ENCODE measurements at places on chromosomes 3 and 15.

DNA sequence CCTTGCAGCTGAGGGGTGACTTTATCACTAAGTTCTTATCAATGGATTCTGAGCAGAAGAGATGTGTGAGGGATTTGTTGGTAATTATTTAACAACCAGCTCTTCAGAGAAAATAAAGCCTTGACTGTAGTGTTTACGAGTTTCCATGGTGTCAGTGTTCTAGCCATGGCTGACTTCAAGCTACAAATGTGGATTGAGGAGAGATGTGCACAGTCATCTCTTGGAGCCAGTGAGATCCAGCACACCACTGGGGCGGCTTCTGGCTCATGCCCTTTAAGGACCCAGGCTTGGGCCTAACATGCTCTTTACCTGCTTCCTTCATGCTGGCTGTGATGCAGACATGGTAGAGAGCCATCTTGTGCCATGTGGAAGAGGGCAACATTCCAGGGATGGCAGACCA lies 145.6 kb upstream of the MRPS22 start:
- DNase-seq = no peak

DNA sequence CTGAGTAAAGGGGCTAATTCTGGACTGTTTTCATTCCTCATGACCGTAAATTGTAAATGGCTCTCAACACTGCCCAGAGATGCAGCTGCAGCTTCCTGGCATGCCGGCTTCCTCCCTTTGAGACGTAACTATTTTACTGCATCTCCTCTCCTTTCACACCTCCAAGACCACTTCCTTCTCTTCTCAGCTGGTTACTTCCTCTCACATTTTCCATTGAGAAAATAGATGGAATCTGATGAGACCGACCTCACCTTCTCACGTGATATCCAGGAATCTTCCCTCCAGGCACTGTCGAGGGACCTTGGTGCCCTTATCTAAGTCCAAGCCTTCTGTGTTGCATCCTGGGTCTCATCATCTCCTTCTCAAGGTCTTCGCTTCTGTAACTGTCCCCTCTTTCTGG lies 12.7 kb downstream of the LYSMD4 start:
- DNase-seq = no peak

GRCh38 chr3:151969026-151969642 lies 95.7 kb downstream of the SUCNR1 start:
- DNase-seq = no peak

- DNase-seq = peak; percentile 24
Measured at GRCh38 chr15:70337277-70338186, 239.8 kb upstream of the TLE3 start.

GRCh38 chr3:120879411-120879810 lies 28.6 kb upstream of the STXBP5L start:
- DNase-seq = no peak

DNA sequence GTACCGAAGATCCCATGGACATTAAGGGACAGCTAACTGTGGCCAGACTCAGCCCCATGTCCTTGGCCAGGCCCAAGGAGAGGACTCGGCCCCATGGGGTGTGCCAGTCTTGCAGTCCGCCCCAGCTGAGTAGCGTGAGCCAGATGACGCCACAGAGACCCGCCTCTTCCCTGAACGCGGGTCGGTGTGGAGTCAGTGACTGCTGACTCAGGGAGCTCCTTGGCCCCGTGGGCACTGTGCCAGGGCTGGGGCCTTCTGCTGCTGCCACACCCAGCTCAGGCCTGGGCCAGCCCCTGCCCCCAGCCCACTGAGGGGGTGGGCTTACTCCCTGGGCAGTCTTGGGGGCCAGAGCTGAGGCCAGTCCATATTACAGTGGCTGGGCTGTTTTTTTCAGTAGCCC lies 52.8 kb downstream of the PLXNA1 start:
- peak; percentile 90 for DNase-seq

- DNase-seq = no peak
Measured at GRCh38 chr3:150300388-150300787, 107.7 kb upstream of the TSC22D2 start.

- no peak for DNase-seq
Measured at GRCh38 chr15:49990835-49991545, 128.0 kb downstream of the ATP8B4 start.

DNA sequence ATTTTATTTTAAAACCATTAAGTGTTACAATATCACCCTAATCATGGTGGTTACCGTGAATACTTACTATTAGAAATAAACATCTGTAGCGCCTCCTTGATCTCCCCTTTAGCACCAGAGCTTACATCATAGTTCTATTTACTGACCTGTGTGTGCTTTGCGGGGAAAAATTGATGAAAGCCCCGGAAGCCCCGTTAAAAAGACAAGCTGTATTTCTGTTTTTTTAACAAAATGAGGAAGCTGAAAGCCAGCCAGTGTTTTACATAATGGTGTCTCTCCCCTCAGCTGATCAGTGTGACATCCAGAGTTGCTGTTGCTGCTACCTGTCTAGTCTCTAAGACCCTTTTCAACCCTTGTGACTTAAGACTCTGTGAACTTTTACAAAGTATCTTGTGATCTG lies 100.8 kb downstream of the OPA1 start:
- DNase-seq = no peak

DNA sequence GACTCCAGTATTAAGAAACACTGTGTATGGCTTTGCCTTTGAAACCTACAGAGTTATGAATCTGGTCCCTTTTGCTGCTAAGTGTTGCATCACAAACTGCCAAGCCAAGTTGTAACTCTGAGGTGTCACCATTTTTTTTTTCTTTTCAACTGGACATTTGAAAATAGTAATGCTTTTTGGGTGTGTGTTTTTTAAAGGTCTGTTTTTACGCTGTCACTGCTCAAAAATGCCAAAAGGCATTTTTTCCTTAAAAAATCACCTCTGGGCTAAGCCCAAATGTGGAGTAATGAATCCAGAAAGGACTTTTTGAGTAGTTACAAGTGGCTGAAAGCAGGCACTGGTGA lies 9.5 kb downstream of the SMAD3 start:
- no peak for DNase-seq

GRCh38 chr3:130895690-130896488 lies 2.0 kb downstream of the ATP2C1 start:
- no peak for DNase-seq

- DNase-seq = peak; percentile 92
Measured at GRCh38 chr3:129490273-129490675, 38.2 kb upstream of the RHO start.

GRCh38 chr3:38471260-38471857 lies 17.7 kb downstream of the ACVR2B start:
- no peak for DNase-seq

GRCh38 chr15:25939122-25939521 lies 76.0 kb upstream of the ATP10A start:
- no peak for DNase-seq

DNA sequence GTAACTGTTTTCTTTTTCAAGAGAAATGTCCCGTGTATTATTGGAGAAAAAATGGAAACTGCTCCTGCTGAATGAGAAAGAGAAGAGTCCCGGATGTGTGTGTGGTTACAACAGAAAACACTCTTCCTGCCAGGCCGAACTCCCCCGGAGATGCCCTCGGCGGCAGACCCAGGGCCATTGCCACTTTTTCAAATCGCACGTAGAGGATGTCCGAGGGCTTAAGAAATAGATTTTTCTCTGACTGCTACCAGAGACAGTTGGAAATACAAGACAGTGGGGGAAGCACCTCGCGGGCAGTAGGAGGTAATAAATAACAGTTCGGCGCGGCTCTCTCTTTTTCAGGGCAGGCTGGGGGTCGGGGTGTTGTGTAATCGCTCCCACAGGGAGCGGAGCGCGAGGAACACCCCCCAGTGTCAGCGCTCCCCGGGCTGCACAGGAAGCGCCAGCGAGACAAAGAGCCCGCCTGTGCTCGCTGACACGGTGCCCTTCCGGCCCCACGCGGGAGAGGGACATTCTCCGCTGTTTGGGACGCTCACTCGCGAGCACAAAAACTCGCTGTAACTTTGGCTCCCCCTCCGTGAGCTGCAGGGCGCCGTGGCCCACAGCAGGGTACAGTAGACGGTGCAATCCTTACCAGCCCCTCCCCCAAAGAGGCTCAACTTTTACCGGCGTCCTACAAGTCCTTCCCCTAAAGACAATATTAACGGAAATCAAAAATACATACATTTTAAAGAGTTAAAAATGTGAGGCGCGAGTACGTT lies 1.1 kb downstream of the VGLL4 start:
- DNase-seq = peak; percentile 85

DNA sequence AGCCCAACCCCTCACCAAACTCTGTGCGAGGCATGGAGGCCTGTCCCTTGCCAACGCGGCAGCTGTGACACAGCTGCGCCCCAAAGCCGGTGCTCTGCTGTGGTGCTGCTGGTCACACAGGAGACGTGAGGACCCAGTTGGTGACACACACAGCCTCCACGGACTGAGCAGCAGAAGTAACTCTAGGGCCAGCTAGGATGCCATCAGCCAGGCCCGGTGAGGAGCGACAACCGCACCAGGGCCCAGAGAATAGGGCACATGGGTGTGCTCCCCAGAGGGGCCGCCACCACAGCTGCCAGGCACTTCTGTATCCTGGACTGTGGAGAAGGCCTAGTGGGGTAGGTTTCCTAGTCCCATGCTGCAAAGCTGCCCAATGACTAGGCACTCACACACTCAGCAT lies 10.7 kb downstream of the ZXDC start:
- DNase-seq = peak; percentile 42

- DNase-seq = no peak
Measured at GRCh38 chr3:107208100-107208499, 169.1 kb upstream of the CCDC54 start.

GRCh38 chr3:131551761-131552160 lies 49.0 kb upstream of the MRPL3 start:
- no peak for DNase-seq

DNA sequence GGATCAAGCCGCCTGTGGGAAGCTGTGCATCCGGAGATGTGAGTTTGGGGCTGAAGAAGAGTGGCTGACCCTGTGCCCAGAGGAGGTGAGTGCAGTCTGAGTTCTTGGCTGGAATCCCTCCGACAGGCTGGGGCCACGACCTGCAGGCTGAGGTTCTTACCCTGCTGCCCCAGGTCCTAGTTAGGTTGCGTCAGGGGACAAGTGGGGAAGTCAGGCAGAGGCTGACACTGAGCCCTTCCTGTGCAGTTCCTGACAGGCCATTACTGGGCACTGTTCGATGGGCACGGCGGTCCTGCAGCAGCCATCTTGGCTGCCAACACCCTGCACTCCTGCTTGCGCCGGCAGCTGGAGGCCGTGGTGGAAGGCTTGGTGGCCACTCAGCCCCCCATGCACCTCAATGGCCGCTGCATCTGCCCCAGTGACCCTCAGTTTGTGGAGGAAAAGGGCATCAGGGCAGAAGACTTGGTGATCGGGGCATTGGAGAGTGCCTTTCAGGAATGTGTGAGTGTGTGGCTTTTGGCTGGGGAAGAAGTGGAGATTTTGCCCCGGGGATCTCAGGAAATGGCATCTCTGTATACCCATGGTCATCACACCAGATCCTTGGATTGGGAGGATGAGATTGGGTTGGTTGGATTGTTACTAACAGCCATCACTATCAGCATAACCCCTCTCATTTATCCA lies 1.3 kb downstream of the PPM1M start:
- DNase-seq = peak; percentile 78

DNA sequence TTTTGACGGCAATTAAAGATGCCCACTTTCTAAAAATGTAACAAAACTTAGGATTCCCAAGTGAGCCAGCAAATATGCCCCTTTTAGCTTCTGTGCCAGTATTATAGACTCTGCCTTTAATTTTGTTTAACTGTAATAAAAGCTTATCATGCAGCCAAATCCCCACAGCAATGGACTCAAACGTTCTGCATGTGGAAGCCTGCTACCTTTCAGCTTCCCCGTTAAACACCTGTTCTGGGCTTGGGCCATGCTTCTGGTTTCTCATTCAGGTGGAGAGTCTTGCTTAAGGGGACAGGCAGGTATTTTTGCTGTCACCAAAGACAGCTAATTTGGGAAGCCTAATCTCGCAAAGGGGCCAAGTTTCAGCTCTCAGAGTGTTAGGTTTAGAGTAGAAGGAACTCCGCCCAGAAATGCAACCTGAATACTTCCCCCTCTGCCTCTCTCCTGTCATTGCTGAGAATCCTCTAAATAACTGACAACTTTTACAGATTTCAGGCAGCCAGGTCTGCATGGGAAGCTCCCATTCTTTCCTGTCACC lies 399.4 kb upstream of the ATP11B start:
- DNase-seq = no peak

- no peak for DNase-seq
Measured at GRCh38 chr3:132983143-132983770, 54.9 kb upstream of the TMEM108 start.

DNA sequence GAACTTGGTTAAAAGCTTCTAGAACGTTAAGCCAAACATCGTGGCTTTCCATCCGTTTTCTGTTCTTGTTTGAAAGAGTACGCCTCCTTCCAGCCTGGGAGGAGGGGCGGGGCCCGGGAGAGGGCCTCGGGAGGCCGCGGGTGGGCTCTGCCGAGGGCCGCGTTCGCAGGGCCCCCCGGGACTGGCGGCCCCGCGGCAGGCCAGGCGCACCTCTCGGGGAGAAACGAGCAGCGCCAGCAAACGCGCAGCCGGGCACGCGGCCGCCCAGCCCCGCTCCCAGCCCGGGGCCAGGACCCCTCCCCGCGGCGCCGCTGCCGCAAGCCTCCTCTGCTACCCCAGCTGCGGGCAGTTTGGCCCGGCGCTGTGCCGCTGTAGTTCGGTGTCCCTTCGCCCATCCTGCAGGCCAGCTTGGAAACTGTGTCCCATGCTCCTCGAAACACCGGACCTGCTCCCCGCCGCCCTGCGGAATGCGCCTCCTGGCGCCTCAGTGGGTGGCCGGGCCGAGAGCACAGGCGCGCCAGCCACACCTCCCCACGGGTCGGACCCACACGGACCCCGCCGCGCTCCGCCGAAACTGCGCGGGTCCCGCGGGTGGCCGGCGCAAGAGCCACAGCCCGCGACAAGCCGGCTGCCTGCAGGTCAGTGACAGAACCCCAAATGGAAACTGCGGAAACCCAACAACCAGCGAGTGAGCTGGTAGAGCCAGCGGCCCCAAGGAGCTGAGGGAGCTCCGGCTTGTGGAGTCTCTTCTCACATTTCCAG lies 2.3 kb downstream of the OCA2 start:
- DNase-seq = peak; percentile 83

GRCh38 chr3:134640872-134641470 lies 9.9 kb downstream of the KY start:
- DNase-seq = no peak

DNA sequence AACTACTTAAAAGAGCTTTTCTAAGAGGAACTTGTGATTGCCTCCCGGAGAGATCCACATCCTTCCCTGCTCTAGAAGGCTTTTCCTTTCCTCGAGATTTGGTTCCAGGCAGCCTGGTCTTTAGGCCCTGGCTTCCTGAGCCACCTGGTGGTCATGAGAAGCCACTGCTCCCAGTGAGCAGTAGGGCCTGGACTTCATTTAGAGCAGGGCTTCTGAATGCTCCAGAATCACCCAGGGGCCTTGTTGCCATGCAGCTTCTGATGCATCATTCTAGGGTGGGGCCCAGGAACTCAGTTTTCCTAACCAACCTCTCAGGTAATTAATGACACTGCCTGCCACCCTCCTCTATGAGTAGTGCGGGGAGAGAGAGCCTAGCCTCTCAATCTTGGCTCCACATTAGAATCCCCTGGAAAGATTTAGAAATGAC lies 29.6 kb downstream of the PSMD6 start:
- peak; percentile 79 for DNase-seq

- DNase-seq = no peak
Measured at GRCh38 chr15:62326460-62327011, 161.5 kb upstream of the C2CD4B start.

Data from aorta (tissue), 5 donors.